Left ventricle myocardium inferior (tissue), 1 donor: ENCODE measurements at places on chromosomes 1 and 21.

- peak; percentile 38 for DNase-seq
These were observed 45.9 kb downstream of the COQ8A start for GRCh38 chr1:226985839-226986463.

DNA sequence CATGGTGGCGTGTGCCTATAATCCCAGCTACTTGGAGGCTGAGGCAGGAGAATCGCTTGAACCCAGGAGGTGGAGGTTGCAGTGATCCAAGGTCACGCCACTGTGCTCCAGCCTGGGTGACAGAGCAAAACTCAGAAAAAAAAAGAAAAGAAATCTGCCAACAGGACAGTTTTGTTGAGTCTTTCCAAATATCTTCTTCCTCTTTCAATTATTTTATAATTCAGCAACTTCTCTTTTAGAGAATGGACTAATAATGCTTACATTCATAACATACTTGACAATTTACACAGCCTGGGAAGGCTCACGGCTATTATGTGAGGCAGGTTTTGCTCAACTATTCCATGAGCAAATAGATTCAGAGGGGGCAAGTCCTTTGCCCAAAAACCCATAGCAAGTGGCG lies 18.1 kb downstream of the CNR2 start:
- no peak for DNase-seq

DNA sequence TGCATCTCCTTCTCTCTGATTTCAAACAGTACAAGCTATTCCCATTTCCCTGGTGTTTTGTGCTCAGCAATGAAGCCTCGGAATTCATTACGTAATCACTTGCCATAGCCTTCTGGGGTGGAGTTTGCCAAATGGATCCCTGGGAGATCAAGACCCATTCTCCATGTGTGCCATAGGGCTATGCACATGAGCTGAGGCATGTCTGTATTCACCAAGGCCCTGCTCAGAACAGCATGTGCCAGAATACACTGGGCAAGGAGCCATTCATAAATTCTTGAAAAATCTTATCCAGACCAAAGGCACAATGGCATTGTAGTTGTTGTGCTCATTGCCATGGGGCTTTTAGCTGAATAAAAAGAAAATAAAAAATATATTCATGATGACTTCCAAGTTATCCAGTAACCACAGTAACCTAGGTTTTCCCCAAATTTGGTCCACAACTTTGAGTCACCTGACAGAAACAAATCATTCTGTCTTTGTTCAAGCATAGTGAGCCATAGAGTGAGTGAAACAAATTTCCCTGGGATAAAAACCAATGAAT lies 53.0 kb downstream of the CRB1 start:
- DNase-seq, result no peak

GRCh38 chr1:158809862-158810261 lies 21.3 kb upstream of the MNDA start:
- DNase-seq, result no peak

GRCh38 chr1:50135716-50136115 lies 27.0 kb downstream of the ELAVL4 start:
- no peak for DNase-seq

DNA sequence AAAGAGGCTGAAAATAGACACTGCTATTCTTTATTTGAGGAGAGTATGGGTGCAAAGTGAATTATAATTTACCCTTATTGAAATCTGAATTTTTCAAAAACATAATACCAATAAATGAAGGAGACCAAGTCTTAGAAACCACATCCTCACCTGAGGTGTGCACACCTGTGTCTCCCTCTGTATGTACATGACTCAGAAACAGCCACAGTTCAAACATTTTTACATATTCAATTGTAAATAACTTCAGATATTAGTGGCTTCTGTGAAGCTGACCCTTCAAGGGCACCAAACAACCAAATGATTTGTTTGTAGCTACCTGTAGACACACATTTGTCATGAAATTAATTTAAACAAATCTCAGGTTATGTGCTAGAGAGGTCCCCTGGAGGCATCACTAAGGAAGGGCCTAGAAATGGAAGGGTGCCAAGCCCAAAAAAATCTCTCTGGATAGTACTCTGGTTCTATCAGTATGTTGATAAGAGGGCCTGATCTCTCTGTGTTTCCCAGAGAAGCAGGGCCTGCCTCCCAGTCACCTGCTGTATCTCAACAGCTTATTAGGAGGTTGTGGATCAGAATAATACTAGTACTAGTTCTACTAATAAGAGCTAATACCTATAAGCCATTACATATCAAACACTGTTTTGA lies 28.1 kb downstream of the ERI3 start:
- no peak for DNase-seq

GRCh38 chr1:225425201-225425786 lies 2.5 kb downstream of the LBR start:
- DNase-seq, result no peak

- no peak for DNase-seq
These were observed 128.6 kb downstream of the PCNX2 start for GRCh38 chr1:233166896-233167295.

- DNase-seq, result no peak
These were observed 273.0 kb upstream of the NFIA start for GRCh38 chr1:60809204-60809980.

DNA sequence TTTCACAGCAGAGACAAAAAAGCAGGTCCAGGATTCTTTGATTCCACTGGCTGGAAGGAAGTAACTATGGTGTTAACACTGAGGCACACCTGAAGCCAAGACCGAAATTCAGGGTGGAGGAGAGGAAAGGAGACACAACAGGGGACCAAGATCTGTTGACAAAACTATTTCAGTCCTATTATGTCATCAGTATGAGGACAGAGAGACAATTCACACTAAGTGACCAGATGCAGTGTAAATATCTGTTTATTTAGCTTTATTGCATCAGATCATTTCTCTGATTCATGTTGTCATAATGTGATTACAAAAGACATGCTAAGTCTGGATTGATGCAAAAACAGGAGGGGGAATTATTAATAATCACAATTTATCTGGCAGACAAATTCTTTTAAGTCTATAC lies 118.8 kb downstream of the SIPA1L2 start:
- no peak for DNase-seq

GRCh38 chr1:109573785-109574184 lies 25.4 kb downstream of the GNAI3 start:
- no peak for DNase-seq

DNA sequence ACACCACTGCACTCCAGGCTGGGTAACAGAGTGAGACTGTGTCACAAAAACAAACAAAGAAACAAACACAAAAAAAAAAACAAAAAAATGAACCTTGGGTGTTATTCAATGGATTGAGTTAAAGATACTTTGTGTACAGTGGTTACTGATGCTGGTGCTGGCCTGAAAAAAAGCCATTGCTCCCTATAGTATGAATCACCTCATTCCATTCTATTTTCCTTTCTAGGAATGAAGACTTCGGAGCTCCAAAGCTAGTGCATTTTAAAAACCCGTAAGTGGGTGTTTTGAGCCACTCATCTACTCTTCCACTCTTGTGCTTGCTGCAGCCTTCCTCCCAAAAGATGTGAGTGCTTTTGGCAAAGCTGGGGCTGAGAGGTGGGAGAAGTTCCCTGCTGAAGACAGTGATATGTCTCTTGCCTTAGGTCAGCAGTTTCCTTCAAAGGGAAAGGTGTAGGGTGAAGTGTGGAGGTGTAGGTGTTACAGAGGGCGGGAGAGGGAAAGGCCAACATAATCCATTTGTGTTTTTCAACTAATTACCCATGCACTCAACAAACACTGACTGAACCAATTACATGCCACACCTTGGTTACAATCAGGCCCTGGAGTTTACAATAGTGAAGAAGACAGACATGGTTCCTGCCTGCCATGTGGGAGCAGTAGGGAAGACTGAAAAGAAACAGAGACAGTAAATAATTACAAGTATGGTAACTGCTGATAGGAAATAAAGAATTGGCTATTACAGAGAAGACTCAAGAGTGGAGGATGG lies 55.0 kb upstream of the SERBP1 start:
- no peak for DNase-seq

DNA sequence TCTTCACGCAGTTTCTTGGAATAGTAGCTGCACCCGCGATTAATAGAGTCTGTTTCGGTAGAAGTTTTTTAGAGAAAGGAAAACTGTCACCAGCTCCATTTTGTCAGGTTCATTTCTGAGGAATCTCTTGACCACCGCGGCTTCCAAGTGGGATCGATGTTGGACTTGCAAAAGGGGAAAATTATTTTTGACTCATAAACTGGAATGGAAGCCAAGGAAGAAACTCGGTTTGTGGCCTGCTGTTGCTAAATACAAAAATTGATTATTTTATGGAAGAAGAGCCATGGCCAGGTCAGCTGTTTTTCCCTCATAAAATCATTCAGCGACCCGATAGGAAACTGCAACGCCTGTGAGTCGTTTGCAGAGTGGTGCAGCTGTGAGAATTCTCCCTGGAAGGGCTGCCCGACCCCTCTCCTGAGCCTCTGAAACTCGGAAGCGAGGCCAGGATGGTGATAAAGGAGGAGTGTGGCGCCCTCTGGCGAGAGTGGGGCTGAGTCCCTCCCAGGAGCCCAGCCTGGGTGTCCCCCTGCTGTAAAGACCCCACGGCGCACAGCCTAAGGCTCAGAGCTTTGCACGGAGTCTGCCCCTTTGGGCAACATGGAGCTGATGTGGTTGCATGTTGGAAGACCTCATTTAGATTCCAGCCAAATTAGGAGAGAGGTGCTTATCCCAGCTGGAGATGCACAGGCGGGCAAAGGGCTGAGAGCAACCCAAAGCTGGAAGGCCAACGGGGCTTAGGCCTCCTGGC lies 83.6 kb upstream of the SLC25A33 start:
- peak; percentile 65 for DNase-seq

DNA sequence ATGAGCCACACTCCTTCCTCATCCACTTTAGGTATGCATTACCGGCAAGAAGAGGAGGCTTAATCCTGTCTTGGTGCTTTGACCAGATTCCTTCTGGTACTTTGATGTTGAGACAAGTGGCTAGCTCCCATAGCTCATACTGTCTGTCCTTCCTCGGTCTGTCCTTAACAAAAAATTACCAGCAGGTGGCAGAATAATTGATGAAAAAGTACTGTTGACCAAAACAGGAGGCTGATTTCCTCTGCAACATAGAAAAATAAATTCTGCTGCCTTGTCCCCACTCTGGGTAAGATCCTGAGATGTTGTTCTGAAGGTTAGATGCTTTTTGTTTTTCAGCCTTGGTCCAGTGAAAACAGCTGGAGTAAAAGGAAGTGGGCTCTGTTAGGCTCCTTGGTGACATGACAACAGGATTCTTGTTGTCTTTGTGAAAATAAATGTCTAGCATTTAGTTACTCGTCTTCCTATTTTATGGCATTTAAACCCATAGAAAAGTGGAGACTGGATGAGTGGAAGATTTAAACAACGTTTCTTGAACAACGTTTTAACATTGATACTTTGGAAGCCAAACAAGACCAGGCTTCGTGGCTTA lies 11.2 kb upstream of the HJV start:
- no peak for DNase-seq

DNA sequence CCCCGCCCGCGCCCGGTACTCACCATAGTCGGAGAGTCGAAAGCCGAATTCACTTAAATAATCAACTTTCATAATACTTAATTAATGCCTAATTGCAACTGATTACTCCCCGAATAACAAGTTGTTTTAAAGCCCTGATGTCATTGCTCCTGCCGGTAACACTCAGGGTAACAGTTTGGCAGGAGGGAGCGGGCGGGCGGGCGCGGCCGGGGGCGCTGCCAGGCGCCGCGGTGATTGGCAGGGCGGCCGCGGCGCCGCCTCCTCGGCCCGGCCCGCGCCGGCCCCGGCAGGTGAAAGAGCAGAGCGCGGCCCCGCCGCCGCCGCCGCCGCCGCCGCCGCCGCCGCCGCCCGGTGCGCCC lies 102.2 kb downstream of the CASZ1 start:
- DNase-seq, result no peak

DNA sequence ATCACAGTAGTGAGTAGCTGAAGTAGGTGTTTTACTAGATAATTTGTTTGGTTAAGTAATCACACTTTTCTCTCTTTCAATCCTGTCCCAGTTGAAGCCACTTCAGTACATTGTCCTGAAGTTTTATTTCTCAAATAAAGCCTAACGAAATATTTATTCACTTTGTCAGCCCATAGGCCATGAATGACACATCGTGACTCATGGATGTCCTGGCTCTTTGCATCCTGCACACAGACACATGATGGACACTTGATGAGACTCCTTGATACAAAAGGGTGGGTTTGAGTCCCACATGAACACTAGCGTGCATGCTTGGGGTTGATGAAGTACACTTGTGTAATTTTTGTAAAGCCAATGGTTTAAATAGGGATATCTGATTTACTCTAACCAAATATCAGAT lies 22.7 kb upstream of the LAMC2 start:
- no peak for DNase-seq

DNA sequence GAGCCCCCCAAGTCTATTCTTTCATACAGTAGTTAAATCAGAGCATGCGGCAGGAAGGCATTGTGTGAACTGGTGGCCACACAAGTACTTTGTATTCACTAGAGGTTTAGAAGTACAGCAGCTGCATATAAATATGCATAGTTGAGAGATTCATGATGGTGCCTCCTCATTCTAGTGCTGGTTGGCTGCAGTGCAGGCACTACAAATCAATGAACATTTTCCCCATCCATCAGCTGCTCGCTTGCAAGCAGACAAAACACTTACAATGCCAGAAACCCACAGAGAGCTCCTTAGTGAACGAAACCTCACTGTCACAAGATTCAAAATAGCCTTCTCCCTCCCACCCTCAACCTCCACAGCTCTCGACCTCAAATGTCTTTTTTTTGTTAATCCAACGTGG lies 726.2 kb downstream of the USP25 start:
- DNase-seq, result no peak

- peak; percentile 84 for DNase-seq
These were observed 239.6 kb upstream of the FGGY start for GRCh38 chr1:59057211-59057694.

DNA sequence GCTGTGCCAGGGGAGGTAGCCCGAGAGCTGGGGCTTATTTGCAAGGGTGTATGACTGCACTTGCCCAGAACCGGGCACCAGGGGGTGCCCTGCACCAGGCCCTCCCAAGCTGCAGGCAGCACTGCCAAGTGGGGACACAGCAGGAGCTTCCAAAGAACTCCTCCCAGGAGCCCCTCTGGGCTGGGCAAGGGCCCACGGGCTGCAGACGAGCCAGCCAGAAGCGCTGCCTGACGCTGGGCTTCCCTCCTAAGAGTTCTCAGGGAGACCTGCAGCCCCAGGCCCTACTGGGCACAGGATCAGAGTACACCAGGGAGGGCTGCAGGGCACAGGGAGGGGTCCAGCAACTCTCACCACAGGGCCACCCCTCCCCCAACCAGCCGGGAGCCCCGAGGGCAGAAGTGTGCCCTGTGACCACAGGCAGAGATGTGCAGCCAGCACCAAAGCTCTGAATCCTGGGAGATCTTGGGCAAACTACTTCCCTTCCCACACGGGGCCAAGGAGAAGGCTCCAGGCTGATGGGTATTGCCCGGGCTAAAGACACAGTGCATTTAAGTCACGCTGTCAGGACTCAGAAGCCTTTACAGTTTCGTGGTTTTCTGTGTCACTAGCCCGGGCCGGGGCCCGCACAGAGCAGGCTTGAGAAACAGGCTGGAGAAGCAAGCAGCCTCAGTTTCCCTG lies 63.4 kb downstream of the KCNAB2 start:
- no peak for DNase-seq

DNA sequence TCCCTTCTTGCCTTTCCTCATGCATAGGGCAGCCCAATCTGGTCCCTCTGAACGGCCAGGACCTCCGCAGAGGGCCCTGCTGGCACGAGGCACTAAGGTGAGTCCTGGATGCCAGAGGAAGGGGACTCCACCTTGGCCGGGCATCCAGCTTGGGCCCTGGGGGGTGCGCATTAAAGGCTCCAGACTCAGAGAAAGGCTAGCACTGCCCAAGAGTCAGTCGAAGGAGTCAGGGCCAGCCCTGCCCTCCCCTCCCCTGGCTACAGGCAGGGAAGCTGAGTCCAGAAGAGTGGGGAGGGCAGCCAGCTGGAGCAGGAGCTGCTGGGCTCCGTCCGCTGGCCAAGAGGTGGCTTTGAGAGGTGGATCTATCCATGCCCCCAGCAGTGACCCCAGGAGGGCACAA lies 2.8 kb upstream of the EFNA4 start:
- no peak for DNase-seq
